ENCODE measurements at places on chromosomes 3 and 15.

- DNase-seq: no peak
Observed at GRCh38 chr3:112307557-112307956, 13.5 kb upstream of the SLC9C1 start.

DNA sequence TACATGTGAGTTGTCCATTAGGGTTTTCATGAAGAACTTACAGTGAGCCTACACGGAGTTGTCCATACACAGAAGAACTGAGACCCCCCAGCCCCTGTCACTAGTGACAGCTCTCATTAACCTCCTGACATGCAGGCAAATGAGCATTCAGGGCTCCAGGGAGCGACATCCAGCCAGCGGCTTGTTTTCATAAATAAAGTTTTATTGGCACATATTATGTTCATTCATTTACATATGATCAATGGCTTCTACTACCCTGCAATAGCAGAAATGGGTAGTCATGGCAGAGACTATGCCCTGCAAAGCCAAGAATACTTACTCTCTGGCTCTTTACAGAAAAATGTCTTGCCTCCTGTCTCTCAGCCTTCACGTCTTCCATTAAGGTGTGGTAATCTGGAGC lies 553.5 kb downstream of the EDEM1 start:
- DNase-seq: no peak

DNA sequence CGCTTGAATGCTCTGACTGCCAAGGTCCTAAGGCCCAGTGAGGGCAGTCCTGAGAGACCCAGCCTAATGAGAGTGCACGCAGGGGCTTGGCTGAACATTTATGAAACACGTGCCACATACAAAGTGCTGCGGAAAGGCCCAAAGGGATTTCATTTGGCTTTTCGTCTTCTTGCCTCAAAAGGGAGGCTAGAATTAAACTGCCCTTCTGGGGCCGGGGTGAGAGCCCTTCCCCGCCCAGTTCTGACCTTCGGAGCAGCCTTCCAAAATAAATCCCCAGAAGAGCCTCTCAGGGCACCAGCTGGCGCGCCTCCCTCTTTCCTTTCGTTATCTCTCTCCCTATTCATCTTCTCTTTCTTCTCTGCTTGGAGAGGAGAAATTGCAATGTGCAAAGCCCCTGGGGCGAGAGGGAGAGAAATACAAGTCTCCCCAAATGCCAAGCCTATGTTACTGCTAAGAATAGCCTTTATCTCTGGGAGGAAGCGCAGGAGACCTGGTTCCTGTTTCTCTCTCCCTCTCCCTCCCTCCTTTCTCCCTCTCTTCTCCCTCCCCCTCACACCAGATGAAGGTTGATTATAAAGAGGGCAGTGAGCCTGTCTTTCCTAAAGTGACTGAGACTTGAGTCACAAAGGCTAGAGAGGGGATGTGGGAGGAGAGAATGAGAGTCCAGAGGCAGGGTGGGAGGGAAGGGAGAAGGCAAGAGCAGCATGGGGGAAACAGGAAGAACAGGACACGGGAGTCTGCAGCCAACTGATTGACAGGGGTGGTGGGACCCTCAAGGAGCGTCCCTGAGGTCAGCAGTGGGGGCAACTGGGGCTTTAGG lies 36.7 kb upstream of the NDUFB4 start:
- no peak for DNase-seq

DNA sequence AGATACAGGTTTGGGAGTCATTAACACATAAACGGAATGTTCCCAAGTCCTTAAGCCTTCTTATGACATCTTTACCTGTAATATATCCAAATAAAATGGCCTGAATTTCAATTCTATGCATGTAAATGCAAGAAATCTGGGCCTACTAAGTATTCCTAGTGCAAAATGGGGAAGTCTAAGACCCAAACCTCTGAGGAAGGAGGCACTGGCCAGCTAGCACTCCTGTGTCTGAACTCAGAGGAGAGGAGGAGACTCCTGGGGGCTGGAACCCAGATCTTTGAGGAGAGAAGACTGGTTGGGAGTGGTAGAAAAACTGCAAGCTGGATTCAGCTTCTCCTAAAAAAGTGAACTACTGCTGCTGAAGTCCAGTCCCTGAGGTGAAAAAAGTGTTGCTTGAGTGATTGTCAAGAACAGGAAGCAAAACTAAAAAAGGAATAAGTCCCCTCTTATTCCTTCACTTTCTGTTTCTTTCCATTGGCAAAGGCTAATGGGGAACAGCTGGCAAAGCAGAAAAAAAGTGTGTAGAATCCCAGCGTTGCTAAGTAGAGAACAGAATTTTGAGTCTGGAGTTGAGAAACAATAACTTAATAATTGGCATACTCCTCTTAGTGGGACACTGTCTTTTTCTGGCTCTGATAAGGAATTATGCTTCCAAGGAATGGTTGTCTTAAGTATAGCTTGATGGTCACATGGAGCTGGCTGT lies 54.8 kb upstream of the ATP2C1 start:
- DNase-seq: no peak

DNA sequence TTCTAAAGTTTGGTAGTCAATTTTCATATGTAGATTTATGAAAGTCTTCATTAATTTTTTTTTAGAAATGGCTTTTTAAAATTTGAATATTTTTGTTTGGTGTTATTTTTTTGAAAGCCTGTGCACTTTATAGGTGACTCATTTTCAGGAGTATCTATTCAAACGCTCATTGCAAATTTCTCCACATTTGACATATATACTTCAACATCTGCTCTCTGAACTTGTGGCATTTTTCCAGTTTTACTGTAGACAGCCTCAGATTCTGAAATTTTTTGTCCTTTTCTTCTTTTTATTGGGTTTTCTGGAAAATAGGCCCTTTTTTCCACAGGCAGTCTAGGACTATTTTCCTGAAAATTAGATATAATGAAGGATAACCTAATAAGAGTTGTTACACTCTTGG lies 396.6 kb downstream of the RBMS3 start:
- DNase-seq: no peak

DNA sequence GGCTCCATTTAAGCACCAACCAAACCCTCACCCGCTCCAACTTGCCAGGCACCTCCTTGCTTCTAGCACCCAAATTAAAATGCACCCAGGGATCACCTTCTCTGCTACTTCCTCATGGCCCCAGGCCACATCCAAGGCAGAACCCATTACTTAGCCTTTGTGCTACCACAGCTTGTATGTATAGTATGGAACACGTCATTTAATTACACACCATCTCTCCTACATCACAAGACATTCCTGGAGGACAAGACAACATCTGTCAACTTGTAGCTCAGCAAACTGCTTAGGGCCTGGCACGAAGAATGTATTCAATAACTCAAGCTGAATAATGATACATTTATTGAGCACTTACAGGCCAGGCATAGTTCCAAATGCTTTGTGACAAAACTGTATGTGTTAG lies 23.3 kb downstream of the ZDHHC3 start:
- DNase-seq: no peak

GRCh38 chr15:60479361-60480110 lies 594 bp upstream of the ICE2 start:
- DNase-seq: peak; percentile 56

DNA sequence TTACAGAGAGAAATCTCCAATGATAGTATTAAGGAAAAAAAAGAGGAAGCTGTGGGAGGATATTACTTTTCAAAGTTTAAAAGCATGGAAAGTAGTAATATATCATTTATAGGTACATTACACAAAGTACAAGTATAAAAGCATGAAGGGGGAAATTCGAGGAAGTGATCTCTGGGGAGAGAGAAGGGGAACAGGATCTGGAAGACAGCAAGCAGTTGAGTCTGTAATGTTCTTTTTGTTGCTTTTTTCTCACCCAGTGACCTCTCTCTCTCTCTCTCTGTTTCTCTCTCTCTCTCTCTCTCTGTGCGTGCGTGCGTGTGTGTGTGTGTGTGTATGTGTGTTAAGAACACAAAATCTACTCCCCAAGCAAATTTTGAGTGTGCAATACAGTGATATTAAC lies 10.2 kb downstream of the C3orf20 start:
- no peak for DNase-seq

GRCh38 chr15:80615361-80615736 lies 79.8 kb upstream of the ABHD17C start:
- no peak for DNase-seq

- no peak for DNase-seq
Observed at GRCh38 chr3:172904711-172905373, 154.3 kb downstream of the ECT2 start.

GRCh38 chr3:58074116-58074715 lies 66.0 kb downstream of the FLNB start:
- no peak for DNase-seq

DNA sequence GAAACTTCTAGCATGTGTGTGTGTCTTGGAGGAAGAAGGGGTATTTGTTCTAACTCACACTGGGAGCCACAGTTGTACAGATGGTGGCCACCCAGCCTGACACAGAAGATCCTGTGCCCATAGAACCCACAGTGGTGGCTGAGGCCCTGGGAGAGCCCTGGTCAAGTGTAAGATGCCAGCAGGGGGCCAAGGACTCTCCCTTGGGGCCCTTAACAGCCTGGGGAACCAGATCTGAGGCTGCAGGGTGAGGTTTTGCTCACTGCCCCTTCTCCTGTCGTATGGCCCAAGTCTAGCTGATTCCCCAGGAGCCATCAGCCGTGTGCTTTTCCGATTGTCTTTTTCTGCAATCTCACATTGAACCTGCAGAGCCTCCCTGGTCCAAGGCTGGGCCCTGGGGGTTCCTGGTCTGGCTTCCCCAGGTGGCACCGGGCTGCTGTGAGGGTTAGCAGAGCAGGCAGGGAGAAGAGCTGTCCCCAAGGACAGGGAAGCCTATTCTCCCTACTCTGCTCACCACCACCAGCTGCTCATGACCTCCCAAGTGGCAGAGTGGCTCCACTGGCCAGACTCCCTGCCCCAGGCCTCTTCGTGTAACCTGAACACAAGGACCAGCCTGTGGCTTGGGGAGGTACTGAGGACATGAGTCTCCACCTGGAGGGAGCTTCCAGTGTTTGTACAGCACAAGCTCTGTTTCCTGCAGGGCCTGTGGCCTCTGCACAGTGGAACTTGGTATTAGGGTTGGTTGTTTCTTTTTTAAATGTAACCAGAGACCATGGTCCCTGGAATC lies 51.9 kb downstream of the CA12 start:
- DNase-seq: no peak

- no peak for DNase-seq
Observed at GRCh38 chr3:8841472-8841871, 72.1 kb upstream of the OXTR start.

DNA sequence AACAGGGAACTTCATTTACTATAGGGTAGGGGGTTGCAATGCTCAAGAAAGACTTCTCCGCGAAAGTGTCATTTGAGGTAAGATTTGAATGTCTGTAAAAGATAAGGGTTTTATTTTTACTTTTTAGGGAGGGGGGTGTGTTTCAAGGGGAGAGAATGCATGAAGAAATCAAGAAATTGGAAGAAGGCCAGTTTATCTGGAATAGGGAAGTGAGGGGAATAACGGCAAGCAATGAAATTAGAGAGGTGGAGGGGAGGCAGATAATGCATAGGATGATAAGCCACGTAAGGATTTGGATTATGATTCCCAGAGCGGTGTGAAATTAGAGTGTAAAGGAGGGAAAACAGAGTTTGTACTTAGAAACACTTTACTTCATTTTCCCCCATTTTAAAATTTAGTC lies 63.0 kb upstream of the MB21D2 start:
- no peak for DNase-seq

DNA sequence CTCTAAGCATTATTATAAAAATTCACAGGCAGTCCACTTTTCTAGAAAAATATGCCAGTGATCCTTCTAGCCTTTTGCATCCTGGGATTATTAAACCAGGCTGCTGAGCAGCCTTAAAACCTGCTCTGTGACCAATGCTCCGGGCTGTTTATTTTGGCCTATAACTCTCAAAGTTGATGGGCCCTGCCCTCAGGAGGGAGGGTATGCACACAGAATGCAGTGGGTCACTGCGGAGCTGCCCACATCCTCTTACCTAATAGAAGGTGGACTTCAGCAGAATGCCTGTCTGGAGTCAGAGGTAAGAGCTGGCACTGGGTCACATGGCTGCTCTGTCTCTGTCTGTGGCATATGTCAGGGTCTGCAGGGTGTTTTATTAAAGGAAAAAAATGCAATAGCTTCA lies 26.0 kb downstream of the CPNE4 start:
- DNase-seq: no peak

GRCh38 chr3:99248913-99249312 lies 347.4 kb upstream of the DCBLD2 start:
- DNase-seq: no peak

DNA sequence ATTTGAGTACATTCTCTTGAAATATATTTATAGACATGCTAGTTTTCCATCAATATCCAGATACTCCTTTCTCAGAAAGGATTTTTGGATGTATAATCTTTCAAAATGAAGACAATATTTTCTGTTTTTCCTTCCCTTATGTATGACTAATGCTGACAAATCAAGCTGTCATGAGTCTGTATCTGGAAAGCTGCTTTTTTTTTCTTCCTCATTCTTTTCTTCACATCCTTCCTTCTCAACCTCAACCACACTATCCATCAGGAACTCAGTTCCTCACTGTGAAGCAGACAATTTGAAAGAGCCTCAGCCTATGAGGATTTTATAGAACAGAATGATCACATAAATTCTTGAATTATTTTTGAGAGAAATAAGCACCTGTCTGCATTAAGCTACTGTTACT lies 335.9 kb upstream of the EPHA6 start:
- no peak for DNase-seq

DNA sequence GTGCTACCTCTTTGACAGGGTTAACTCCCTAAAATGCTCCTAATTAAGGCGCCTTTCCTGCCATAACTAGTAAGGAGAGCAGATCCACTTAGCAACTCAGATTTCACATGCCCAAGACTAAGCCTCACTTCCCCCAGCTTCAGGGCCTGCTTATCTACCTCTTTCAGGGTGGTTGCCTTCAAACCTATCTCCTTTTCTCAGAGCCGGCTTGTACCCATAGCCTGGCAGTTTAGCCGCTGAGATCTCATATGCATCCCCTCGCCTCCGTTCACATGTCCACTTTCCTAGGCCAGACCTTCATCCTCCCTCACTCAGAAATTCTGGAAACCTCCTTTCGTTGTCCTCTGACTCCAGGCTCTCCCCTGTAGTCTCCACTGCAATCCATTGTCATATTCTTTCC lies 1.0 kb upstream of the FSTL1 start:
- DNase-seq: no peak

GRCh38 chr3:177603148-177603603 lies 405.9 kb upstream of the TBL1XR1 start:
- no peak for DNase-seq

All from erythroblast (primary cell).